ENCODE measurements at places on chromosomes 2 and 18. TPM values are rescaled to one million over a fixed set of nuclear protein-coding genes. Genes with fewer than 3 reads are reported as not detected.

Gene TMEM37
- not detected for total RNA-seq

Gene TWIST2
- total RNA-seq: not detected

Gene IAH1
- 76.6 TPM for total RNA-seq

Gene SP140
- total RNA-seq: 112 TPM

Gene UGT1A4
- not detected for total RNA-seq

Gene LIPG
- 0.13 TPM for total RNA-seq

Gene RBKS
- 7.9 TPM for total RNA-seq

Gene PLGLB1
- total RNA-seq: 3.1 TPM

Gene ITGA6
- total RNA-seq: 5.7 TPM

Gene TUBA4B
- not detected for total RNA-seq

Gene TCF23
- total RNA-seq: not detected

Gene TMEFF2
- not detected for total RNA-seq

Gene ITPRIPL1
- 59.8 TPM for total RNA-seq

Gene CAPN14
- 0.29 TPM for total RNA-seq

Gene ANTXR1
- 0.30 TPM for total RNA-seq

Gene PLGLB2
- total RNA-seq: 0.75 TPM

Gene UGT1A10
- total RNA-seq: not detected

Gene PTPRN
- total RNA-seq: 0.42 TPM

Gene ZNF804A
- total RNA-seq: not detected

Gene IL36A
- not detected for total RNA-seq

Gene KCNJ13
- not detected for total RNA-seq

Gene IL36RN
- not detected for total RNA-seq

Gene REG1B
- total RNA-seq: not detected

Gene AQP12A
- not detected for total RNA-seq

Gene CHST9
- not detected for total RNA-seq

Gene CYTIP
- total RNA-seq: 245 TPM

Gene NT5DC4
- total RNA-seq: not detected

All from activated CD8-positive, alpha-beta memory T cell treated with anti-CD3 and anti-CD28 coated beads for 36 hours (primary cell).